ENCODE measurements at places on chromosomes 2 and 18.
A peak's percentile ranks its signal among the peaks of the same experiment; 100 is the strongest.

DNA sequence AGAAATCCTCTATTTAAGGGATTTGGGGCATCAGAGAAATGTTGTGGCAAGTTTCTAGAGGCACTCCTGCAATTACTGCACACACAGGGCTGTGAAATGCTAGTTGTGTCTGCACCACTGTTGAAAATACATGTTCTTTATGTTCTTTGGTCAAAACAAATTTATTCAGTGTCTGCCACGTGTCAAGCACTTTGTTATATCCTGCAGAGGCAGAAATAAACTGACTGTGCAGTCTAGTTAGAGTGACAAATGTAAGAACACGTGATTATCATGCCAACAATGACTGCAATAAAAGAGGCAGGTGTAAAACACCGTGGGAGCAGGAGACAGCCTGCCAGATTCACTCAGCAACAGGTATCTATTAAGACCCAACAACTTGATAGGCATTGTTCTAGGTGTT is 423.3 kb downstream of the LRP1B start:
- DNase-seq: no peak

- DNase-seq: no peak
Observed at GRCh38 chr2:33848486-33848885, 249.4 kb upstream of the FAM98A start.

DNA sequence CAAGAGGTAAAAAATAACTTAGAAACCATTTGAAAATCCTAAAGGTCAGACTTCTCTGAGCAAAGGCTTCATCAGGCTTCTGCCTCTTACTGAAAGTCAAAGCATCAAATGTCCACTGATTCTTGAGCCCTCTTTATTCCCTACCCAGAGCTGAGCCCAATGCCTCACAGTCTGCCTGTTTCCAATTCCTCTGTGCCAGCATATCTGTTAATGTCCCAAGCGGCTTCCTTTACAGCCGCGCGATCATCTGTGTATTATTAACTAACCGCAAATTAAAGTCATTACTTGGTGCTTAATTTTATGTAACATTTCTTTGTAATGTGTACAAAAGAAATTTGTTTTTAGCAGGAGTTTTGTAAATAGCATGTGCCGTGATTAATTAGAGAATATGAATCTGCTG is 418.8 kb upstream of the HNRNPA3 start:
- no peak for DNase-seq

GRCh38 chr2:226478109-226478809 is 321.4 kb downstream of the IRS1 start:
- DNase-seq: peak; percentile 87

DNA sequence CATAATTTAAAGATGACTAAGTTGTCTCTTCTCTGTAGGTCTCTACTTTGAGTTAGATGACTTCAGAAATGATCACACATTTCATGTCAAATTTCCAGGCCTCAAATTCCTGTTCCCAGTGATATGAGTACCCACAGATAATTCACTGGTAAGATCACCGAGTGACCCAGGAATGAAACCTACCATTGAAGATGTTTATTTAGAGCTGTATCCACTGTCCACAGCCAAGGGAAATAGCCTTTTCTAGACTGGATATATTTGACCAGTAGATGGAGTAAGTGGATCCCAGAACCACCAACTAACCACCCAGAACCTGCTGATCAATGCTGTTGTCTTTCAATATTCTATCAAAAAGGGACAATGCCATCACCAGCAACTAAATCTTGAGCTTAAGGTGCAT is 238.8 kb downstream of the SLC8A1 start:
- no peak for DNase-seq

DNA sequence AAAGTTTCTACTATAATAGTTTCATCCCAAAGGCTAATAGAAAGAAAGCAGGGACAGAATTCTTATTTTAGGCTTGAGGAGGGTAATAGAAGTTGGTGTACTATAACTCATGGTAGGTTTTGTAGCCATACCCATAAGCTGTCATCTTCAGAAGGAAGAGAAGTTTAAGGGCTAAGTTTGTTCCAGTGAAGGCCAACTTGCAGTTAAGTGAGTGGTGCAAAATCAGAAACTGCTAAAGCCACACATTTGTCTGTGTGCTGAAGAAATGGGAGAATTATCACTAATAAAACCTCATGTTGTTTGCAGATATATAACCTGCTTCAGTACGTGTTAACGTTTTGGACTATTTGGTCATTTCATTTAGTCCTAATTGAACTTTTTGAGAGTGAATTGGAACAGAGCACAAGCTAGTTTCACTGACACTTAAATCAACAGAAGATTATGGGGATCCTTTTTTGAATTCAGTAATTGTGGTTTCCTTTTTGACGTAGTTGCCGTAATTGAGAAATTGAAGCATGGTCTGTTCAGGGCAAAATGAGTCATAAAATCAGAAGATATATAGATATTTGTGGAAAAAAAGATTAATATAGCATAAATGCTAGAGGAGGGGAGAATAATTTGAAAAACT is 69.1 kb downstream of the PHLPP1 start:
- no peak for DNase-seq

DNA sequence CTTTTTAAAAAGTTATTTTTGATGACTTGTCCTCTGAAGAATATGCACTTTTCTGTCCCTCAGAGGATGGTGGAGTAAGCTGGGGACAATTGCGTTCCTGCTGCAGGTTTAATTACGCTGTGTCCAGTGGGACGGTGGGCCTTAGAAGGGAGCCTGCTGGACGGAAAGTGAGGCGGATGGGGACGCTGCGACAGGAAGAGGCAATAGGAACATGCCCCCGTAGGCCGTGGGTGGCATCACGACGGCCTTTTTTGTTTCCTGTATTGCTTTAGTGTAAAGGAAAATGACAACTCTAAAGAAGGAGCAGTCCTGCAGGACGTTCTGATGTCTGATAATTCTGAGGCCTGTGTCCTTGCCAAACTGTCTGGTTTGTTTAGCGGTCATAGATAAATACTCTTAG is 121.6 kb downstream of the NFATC1 start:
- no peak for DNase-seq

DNA sequence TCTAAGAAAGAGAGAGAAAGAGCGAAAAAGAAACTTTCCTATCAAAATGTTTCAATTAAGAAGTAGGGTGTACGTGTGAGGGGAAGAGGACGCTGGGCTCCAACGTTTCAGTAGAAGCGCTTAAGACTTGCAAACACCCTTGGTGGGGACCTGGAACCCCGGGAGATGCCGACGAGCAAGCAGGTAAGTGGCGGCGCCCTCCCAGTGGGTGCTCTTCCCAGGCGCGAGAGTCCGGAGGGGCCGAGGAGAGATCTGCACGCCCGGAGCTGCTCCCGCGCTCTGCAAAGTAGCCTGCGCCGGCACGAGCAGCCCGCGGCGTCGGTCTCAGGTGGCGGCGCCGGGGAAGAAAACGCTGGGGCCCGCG is 678 bp upstream of the OTX1 start:
- DNase-seq: no peak

DNA sequence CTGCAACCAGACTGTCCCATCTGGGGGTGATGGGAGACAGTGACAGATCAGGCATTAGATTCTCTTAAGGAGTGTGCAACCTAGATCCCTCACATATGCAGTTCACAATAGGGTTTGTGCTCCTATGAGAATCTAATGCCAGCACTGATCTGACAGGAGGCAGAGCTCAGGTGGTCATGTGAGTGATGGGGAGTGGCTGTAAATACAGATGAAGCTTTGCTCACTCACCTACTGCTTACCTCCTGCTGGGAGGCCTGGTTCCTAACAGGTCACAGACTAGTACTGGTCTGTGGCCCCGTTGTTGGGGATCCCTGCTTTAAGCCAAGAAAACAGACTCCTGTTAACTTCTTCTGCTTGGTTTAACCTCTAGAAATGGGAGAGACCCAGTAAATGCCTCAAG is 3.2 kb downstream of the CYP27A1 start:
- DNase-seq: no peak

DNA sequence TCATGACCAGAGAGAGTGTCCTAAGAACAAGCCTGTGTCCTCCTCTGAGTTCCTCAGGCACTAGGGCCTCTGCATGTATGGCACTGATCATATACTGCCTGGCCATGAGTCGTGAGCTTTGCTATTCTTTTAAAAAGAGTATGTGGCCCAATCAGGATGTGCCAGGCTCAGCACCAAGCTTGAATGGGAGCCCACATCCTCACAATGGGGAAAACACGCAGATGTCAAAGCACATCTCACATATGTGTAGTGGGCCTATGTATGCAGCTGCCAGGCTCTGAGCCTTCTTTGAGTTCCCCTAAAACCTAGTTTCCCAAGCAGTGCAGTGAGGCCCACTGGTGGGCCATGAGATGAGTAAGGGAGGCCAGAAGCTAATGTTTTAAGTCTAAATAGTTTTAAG is 69.9 kb upstream of the SLC1A4 start:
- DNase-seq: no peak

GRCh38 chr2:51011254-51011653 is 20.7 kb downstream of the NRXN1 start:
- no peak for DNase-seq

- DNase-seq: no peak
Observed at GRCh38 chr2:239103125-239104098, 255.5 kb downstream of the TWIST2 start.

- DNase-seq: no peak
Observed at GRCh38 chr2:235747786-235748091, 253.9 kb downstream of the AGAP1 start.

DNA sequence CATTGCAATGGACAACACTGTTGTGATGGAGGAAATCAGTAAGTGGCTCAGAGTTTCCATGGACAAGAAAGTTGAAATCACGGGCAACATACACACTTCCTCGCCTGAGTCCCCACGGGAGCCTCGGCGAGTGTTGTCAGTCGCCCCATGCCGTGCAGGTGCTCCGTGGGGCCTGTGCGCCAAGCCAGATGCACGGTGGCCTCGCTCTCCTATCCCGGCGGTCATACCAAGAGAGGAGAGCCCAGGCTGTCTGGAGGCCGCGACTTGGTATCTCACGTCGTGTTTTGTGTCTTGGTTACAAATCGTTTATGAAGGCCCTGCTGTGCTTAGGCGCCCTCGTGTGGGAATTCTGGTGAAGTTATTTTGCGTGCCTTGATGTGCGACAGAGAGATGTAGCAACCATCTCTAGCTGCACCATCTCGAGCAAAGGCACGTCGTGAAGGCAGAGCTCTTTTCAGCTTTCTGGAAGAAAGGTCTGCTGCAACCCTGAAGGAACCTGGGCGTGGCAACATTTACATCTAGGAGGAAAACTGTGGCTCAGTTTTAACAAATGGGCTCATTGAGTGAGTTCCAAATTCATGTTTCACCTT is 21.8 kb downstream of the ATG4B start:
- peak; percentile 77 for DNase-seq

DNA sequence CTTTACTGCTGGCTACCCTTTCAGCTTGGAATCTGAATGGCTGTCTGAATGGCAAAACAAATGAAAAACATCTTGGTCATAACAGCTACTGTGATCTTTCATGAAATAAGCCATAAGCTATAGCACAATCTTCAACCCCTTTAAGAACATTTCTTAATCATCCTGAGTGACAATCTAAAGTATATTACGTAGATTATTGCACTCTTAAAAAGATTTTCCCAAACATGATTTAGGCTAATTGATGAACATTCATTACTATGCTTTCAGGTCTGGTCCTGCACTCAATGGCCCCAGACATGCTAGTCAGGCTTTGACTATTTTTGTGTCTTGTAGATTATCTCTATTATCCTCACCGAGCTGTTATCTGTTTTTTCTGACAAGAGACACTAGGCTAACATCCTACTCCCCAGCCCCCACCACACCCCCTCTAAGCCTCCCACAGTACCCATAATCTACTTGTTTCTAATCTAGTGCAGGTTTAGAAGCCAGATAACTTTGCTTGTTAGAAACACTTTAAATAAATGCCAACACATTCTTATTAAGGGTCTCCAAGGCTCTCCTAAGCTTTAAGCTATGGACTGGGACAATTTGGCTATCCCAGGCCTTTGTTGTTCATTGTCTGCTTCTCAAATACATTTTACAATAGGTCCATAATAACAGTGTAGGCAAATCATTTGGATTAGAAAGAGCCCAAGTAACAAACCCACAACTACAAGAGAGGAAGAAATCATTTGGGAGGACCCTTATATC is 4.2 kb downstream of the SMAD2 start:
- DNase-seq: no peak

- DNase-seq: no peak
Observed at GRCh38 chr2:189679226-189679625, 4.8 kb downstream of the ANKAR start.

DNA sequence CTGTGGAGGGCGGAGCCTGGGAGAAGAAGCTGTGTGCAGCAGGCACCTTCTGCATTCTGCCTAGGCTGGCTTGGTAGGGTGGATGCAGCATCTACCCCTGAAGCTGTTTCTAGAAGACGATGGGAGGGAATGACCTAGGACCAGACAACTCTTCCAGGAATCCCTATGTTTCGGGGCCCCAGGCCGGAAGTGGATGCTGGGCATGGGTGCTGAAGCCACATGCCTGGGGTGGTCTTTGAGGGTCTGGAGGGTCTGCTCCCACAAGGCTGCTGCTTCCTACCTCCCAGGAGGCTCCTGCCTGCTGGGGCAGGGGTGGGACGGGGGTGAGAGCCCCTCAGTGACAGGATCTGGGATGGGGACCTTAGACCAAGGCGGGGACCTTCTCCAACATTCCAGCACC is 61.0 kb downstream of the CIB4 start:
- DNase-seq: no peak

- DNase-seq: no peak
Observed at GRCh38 chr18:77254711-77255405, 5.2 kb downstream of the GALR1 start.

GRCh38 chr2:118967124-118967880 is 25.3 kb downstream of the MARCO start:
- DNase-seq: no peak

DNA sequence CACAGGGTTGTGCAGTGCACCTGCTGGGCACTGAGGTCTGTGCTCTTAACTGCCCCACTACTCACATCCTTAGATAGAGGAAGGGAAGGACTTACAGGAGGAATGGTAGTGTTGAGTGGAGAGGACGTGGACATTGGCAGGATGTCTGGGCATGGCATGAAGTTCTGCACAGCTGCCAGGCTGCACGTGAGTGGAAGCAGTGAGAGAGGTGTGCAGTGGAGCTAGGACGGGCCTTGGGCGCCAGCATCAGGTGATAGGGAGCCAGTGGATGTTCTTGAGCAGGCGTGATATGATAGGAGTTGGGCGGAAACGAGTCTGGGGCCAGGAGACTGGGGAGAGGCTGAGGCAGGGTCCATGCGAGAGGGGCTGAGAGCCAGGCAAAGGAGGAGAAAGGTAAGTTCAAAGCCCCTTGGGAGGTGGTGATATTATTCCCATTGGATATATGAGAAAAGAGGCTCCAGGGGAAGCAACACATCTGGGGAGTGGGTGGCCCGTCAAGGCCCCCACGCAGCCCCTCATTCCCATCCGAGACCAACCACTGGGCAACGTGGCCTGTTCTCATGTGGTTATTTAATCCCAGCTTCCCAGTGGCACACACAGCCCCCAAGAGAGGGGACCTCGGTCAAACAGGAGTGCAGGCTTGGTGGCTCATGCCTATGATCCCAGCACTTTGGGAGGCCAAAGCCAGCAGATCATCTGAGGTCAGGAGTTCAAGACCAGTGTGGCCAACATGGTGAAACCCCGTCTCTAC is 45.7 kb upstream of the SNED1 start:
- DNase-seq: no peak

GRCh38 chr2:79368116-79368630 is 144.7 kb upstream of the CTNNA2 start:
- no peak for DNase-seq
